ENCODE measurements at places on chromosomes 6 and 20. TPM values are rescaled to one million over a fixed set of nuclear protein-coding genes. Genes with fewer than 3 reads are reported as not detected.

DNA sequence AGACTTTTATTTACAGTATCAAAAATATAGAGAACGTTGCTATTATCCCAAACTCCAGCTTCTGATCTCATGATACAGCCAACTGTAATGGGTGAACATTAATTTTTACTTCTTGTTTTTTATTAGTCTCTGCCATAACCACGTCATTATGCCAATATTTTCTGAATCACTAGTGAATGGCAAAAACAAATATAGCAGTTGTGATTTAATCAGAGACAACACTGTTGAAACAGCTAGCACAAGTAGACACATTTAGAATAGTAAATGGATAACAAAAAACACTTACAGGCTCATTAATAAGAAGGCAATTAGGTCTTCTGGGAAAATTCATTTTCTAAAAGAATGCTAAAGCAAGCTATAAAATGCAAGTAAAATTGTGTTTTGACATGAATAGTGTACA is 8.1 kb downstream of the PTPRK start:
- DNase-seq: no peak

Gene GINS1
- total RNA-seq: 29.9 TPM

DNA sequence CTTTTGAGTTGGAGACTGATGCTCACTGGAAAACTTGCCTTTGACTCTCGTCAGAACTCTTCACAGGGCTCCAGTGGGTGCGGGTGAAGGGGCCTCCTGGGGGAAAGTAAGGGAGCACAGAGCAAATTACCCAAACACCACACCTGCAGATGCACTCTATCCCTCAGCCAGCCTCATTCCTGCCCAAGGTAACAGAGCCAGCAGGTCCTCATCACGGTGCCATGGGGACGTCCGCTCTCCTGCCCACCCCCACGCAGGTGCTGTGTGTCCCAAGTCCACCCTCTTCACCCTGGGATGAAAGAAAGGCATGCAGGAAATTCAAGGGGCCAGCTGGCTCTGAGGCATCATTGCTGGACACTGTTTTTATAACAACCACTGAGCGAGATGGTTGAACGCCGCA is 269.0 kb downstream of the SMOC2 start:
- DNase-seq: no peak

DNA sequence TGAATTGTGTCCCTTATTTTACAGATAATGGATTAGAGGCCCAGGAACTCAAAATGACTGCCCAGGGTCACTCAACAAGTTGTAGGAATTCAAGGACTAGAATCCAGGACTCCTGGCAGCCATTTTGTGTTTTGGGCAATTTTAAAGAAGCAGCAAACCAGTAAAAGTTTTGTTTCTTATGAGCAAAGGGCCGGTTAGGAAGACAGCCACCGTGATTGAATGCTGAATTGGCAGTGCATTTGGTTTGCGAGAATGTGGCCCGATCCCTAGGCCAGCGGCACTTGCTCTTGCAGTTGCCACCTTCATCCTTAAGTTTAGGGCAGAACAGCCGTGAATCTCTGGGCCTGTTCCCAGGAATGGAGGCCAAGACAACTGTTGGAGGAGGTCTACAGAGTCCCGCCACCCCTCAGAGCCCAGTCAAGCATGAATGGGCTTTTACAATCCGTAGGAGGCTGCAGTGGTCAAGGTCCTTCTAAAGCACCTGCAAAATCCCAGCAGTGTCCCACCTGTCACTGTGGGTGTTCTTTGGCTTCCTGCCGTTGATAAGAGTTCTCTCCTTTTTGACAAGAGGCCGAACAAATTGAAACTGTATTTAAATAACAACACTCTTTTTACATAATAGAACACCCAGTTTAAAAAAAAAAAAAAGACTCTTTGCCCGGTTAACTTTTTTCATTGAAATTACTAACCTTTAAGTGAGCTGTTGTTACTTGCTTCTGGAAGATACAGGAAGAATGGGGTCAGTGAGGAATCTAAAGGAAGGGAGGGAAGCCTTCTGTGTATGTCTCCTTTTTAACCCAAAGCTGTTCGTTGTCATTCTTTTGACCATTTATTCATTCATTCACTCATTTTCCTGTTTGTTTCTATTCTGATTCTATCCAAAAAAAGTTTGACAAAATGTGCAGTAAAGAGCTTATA is 68.7 kb downstream of the PHACTR2 start:
- DNase-seq: no peak

- no peak for DNase-seq
Observed at GRCh38 chr6:13479971-13480434, 7.4 kb downstream of the GFOD1 start.

- DNase-seq: no peak
Observed at GRCh38 chr6:150373260-150373701, 4.5 kb downstream of the IYD start.

All from OCI-LY7 (cell line).